Calu3 (cell line): ENCODE measurements at places on chromosomes 7 and 10.
A peak's percentile ranks its signal among the peaks of the same experiment; 100 is the strongest.

- DNase-seq, result no peak
Observed at GRCh38 chr7:68823996-68824780, 774.1 kb upstream of the AUTS2 start.

- DNase-seq, result no peak
Observed at GRCh38 chr10:6386346-6386745, 183.6 kb downstream of the PFKFB3 start.

DNA sequence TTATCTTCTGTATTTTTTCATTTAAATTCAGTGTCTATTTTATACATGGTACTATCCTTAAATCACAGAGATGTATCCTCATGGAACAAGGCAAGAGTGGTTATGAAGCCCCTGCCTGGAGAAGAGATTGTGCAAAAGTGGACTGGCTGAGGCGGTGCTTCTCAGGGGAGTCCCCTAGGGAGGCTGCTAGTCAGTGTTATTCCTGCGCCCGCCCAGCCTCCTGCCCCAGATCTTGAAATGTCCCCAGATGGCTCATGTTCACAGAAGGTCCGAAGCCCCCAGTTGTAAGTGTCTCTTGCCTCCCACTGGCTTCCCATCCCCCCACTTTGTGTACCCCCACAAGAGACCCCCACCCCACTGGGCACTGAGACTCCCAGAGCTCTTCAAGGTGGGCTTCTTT lies 366.9 kb downstream of the TNS3 start:
- DNase-seq, result no peak

- DNase-seq, result no peak
Observed at GRCh38 chr7:136887317-136887716, 18.9 kb downstream of the CHRM2 start.

DNA sequence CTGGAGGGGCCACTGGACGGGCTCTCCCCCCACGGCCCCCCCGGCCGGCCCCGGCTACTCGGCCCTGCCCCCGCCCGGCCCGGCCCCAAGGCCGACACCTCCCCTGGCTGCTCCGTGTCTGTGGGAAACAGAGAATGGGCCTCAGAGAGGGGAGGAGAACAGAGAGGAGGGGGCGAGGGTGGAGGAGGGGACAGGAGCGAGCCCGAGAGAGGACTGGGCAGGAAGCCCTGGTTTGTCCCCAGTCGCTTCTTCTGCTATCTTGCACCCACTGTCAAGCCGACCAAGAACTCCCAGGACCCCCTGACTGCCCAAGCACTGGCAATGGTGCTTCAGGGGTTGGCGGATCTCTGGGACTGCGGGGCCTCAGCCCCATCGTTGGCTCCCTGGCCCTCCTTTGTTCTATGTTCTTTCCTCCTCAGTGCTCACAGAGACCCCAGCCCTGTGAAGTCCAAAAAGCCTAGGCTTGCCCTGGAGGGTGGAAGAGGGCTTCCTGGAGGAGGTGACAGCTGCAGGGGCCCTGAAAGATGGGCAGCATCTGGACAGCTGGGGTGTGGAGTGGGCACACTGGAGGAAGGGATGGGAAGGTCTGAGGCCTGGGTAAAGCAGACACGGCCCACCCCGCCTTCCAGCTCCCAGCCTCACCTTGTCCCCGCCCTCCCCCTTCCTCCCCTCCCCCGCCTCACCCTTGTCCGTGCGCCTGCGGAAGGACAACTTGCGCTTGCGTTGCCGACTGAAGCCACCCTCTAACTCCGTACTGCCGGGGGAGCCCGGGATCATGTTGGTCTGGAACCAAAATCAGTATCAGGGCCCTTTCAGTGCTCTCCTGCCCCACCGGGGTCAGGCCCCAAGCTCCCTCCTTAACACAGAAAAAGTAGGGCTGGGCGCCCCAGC lies 30.1 kb downstream of the KCNH2 start:
- no peak for DNase-seq

DNA sequence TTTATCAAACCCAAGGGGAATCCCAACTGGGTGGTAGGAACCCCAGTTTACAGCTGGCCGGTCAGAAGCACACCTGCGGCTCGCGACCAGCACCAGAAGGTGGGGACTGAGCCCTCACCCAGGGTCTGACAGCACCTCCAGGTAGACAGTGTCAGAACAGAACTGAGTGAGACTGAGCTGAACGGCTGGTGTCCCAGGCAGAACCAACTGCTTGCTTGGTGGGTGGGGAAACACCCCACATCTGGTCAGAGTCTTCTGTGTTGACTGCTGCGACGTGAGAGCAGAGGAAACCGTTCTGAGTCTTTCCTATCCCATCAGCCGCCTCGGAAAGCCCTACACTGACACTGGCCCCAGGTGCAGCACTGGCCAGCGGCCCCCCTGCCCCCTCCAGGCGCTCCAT lies 160.7 kb downstream of the MAD1L1 start:
- no peak for DNase-seq

GRCh38 chr7:100584683-100585510 lies 1.0 kb downstream of the LRCH4 start:
- DNase-seq, result peak; percentile 24

GRCh38 chr10:944034-944831 lies 12.7 kb upstream of the LARP4B start:
- peak; percentile 32 for DNase-seq

GRCh38 chr7:131057794-131058070 lies 269.9 kb upstream of the MKLN1 start:
- DNase-seq, result no peak

- DNase-seq, result no peak
Observed at GRCh38 chr7:27132978-27133377, 2.4 kb upstream of the HOXA4 start.

DNA sequence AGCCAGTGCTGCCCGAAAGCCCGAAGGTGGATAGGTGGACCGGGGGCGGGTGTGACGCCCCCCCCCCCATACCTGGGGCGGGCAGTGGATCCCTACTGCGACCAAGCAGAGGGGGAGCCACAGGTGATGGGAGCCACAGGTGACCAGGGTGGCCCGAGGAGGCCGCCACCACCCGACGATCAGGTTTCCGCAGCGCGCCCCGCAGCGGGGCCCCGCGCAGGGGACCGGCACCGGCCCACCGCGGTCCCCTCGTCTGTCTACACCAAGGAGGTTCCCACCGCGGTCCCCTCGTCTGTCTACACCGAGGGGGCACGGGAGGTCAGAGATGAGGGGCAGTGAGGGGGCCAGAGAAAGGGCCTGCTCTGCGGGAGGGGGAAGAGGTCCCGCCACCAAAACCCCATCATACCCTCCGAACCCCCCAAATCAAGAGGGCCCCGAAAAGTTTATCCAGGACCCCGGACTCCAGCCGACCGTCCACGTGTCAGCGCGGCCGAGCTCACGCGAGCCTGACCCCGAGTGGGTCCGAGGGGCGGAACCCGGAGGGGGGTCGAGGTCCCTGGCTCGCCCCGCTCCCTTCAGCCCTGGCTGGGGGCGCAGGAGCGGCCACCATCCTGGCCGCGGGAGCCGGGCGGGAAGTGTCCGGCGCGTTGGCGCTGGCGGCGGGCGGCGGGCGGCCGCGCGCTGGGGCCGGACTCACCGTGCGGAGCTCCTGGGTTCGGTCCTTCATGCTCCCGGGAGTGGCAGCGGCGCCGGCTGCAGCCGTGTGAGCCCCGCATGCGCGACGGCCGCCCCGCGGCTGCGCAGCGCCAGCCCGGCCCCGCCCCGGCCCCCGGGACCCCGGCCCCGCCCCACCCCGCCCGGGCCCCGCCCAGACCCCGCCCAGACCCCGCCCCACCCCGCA lies at the start of gene STX1A:
STX1A (minus strand) TSS at position 765 of the 901 bp plus-strand sequence; CDS start at position 727, 38 bp downstream.
- peak; percentile 70 for DNase-seq

DNA sequence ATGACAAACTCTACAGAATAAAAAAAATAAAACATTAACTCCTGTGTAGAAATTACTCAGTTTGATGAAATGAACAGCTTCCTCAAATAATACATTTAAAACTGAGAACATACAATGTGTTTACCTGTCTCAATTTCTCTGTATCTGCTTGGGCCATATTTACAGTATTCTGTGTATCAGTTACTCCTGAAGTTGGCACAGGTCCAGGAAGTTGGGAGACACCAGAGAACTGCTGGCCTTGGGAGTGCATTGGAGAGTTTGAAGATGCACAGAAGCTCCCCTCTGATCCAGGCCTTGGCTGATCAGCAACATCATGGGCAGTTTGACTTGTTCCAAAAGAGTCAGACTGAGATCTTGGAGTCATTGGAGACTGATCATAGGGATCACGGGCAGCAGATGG lies 155.1 kb downstream of the GALNT11 start:
- no peak for DNase-seq

- DNase-seq, result no peak
Observed at GRCh38 chr10:109996225-109996624, 11.6 kb upstream of the ADD3 start.

DNA sequence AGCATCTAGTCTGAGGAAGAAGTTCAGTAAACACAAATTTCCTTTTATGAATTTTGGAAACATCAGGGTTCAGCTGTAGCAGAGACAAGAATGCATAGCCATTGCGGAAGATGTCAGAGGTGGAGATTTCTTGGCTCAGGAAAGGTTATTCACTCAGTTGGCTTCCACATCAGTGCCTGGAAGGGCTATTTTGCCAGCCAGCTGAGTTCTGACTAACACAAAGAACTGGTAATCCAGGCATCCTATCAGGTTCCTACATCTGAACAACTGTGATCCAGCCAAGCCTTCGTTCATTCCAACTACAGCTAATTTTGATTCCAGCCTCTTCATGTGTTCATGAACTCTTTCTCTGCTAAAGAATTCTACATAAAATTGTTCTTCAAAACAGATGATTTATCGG lies 965.6 kb downstream of the XPNPEP1 start:
- no peak for DNase-seq

DNA sequence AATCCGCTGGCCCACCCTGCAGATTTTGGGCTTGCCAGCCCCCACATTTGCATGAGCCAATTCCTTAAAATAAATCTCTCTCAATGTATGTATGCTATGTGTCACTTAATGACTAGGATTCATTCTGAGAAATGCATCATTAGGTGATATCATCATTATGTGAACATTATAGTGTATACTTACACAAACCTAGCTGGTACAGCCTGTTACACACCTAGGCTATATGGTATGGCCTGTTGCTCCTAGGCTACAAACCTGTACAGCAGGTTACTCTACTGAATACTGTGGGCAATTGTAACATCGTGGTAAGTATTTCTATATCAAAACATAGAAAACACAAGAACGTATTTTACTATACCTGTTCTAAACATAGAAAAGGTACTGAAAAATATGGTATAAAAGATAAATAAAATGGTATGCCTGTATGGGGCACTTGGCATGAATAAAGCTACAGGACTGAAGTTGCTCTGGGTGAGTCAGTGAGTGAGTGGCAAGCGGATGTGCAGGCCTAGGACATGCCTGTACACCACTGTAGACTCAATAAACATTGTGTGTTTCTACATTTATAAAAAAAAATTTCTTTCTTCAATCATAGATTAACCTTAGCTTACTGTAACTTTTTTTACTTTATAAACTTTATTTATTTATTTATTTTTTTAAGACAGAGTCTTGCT lies 135.9 kb downstream of the ABCA13 start:
- DNase-seq, result no peak

- DNase-seq, result no peak
Observed at GRCh38 chr7:142671506-142671905, 77.8 kb upstream of the PRSS1 start.

- DNase-seq, result no peak
Observed at GRCh38 chr7:125363873-125364272, 434.2 kb upstream of the POT1 start.

DNA sequence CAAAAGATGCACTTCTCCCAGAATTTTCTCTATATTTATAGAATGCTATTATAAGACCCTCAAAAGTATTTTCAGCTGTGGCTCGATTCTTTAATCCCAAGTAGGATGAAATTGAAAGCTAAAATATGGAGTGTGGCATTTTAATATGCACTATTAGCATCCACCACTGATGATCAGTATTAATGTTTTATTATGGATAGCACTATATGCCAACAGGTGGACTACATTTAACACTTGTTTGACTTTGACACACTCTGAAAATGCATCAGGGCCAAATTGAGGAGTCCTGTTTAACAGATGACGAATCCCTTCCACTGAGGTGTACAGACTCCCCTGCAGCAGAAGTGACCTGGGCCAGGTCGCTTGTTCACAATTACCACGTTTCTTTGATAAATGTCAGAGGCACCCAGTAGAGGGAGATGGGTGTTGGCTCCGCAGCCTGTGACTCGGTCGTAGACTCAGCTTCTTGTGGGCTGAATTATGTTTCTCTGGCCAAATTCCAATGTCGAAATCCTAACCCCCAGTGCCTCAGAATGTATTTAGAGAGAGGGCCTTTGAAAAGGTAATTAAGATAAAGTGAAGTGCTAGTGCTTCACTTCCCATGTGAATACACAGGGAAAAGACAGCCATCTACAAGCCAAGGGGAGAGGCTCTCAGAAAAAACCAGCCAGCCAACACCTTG lies 48.1 kb downstream of the WIPF3 start:
- peak; percentile 58 for DNase-seq

GRCh38 chr10:63922468-63923284 lies 401.5 kb downstream of the REEP3 start:
- peak; percentile 18 for DNase-seq

DNA sequence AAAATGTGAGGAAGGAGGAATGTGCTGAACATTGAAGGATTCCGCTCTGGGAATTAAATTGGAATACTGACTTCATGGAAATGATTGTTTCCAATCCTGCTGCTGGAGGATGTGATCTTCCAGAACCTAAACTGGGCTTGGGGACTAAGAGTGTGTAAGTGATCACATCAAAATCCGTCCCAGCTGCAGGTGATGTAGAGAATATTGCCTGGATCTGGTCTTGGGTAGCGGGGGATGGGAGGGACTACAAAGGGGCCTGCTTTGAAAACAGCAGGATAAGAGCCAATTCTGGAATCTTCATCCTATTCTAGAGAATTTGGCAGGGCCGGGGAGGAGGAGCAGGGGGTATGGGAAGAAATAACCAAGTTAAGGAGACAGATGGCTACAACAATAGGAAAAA lies 552.2 kb upstream of the FZD8 start:
- DNase-seq, result no peak

GRCh38 chr7:36670585-36671431 lies 53.5 kb downstream of the AOAH start:
- DNase-seq, result peak; percentile 83

- DNase-seq, result no peak
Observed at GRCh38 chr7:102873470-102874165, 39.2 kb upstream of the LRRC17 start.

GRCh38 chr10:2207246-2207922 lies 470.1 kb upstream of the ADARB2 start:
- no peak for DNase-seq
